ENCODE measurements at places on chromosomes 4 and X.

GRCh38 chrX:140918398-140919038 lies 83.9 kb upstream of the SPANXB1 start:
- no peak for DNase-seq

- DNase-seq = no peak
These were observed 33.2 kb downstream of the C4orf33 start for GRCh38 chr4:129129143-129129542.

- no peak for DNase-seq
These were observed 86.3 kb upstream of the GABRA3 start for GRCh38 chrX:152537373-152537772.

- DNase-seq = no peak
These were observed 79.1 kb upstream of the TFDP3 start for GRCh38 chrX:133297284-133297683.

DNA sequence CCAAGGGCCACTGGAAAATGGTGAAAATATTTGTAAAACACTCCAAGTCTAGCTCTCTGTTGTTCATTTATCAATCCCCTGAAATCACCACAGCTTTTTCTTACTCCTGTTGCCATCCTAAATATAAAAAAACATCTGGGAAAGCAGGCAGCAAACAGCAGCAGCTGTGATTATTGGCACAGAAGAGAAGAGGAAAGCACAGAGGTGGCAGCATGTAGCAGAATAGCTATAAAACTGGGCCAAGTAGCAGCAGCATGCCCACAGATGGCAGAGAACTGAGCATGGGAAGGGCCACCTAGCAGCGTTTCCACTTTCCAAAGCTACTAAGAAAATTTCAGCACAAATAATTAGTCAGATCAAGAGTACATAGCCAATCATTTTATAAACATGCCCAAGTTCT lies 307.2 kb downstream of the SLC7A11 start:
- DNase-seq = no peak

DNA sequence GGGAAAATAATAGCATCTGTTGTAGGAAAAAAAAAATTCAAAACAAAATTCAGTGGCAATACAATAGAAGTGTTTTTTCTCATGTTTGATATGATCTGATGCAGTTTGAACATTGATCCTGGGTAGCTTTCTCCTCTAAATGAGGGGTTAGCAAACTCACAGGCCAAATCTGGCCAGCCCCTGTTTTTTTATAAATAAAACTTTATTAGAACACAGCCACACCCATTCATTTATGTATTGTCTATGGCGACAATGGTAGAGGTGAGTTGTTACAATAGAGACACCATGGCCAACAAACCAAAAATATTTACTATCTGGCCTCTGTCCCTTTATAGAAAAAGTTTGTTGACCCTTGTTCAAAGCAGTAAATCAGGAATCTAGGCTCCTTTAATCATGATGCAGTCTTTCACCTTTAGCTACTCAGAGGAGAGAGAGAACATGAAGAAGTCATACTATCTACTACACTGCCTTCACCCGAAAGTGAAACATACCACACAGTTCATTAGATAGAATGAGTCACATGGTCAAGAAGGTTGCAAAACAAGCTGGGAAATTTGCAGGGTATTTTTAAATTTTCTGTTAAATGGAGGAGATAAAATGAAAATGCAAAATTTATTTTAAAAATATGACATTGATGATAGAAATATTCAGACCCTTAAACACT lies 186.6 kb upstream of the MAOA start:
- no peak for DNase-seq

DNA sequence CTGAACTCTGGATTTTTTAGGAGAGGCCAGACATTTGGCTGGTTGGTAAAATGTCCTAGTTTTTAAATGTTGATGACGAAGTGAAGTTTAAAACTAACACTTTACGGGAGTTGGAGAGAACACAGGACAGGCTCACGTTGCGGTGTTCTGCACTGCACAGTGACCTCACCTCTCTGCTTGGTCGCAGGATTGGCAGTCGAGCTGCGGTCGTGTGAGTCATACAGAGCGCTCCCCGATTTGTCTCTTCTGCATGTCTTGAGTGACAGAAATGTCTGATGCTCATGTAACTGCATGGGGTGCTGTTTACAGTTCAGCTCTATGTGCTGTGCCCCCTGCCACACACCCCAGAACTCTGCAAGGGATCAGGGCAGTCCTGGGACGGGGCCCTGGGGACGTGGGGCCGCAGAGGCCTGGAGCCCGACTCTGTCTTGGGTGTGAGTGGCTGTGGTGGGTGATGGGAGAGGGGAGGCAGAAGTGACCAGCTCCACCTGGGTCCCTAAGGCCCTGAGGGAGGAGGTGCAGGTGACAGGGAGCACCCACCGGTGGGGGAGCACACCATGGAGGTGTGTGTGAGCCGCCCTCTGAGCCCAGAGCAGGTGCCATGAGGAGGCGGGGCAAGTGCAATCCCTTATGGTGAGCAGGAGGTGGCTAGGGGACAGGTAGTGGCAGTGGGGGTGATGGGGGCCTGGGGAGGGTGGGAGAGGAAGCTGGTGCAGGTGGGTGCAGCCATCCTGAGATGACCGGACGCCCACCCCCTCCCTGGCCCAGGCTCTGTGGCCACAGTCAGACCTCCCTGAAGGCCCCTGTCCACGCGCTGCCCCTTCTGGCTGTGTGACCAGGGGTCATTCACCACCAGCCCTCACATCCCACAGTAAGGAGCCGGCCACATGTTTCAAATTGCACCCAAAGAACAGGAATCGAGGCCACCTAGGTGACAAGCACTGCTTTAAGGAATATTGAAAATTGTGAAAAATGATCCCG lies 77.9 kb upstream of the ADRA2C start:
- peak; percentile 57 for DNase-seq

GRCh38 chr4:112523008-112523721 lies 7.2 kb upstream of the NEUROG2 start:
- peak; percentile 50 for DNase-seq

DNA sequence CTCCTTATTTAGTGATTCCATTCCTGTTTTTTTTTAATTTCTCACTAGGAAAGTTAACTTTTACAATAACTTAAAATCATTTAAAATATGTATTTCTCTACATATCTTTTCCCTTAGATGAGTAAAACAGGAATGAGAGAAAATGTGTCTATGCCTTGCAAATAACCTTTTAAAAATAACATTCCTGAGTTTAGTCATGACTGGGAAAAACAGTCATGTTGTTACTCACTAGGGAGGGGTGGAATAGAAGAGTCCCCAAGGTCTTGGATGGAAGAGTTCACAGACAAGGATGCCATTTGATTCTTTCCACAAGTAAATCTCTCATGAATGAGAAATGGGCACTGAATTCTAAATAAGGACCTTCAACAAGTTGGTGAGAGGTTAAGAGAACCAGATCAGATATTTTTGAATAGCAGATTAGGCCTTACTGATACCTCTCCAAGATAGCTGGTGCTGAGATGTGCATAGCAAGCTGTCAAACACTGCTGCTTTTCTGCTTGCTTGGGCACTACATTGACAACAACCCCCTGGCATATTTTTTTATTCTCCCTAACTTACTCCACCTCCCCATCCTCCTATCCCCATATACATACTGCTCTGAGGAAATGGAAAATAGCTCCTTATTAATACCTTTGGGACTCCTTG lies 25.1 kb downstream of the UGDH start:
- no peak for DNase-seq

DNA sequence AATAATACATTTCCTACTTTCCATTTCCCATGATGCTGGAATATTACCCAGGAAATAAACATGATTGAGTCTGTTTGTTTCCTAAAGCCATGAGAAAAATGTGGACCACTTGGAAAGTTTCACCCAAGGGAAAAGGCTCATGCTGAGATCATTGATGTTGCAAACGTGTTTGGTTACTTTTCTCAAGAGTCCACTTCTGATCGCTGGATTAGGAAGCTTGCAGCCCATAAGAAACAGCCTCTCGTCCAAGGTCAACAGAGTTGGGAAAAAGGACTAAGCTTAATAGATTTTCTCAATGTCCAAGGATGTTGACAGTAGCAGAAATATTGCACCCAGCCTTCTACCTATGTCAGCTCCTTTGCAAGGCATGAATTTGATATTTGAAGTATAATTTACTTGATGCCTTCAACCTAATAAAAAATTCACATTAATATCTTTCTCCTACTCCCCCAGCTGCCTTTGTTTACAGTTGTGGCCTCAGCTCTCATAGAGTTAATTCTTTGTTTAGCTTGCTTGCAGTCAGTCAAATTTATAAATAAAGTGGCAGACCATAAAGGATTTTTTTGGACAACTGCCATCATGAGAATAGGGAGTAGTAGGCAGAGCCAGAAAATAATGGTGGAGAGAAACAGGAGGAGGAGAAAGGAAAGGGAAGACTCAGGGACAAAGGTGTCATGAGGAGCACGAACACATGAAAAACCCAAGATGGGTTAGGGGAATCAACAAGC lies 65.6 kb upstream of the BLTP1 start:
- DNase-seq = no peak

- no peak for DNase-seq
These were observed 130.2 kb downstream of the ENOX2 start for GRCh38 chrX:130772776-130773143.

GRCh38 chrX:110133735-110134370 lies 130.9 kb downstream of the TMEM164 start:
- DNase-seq = no peak

- DNase-seq = no peak
These were observed 56.1 kb downstream of the INTS12 start for GRCh38 chr4:105652286-105652888.

DNA sequence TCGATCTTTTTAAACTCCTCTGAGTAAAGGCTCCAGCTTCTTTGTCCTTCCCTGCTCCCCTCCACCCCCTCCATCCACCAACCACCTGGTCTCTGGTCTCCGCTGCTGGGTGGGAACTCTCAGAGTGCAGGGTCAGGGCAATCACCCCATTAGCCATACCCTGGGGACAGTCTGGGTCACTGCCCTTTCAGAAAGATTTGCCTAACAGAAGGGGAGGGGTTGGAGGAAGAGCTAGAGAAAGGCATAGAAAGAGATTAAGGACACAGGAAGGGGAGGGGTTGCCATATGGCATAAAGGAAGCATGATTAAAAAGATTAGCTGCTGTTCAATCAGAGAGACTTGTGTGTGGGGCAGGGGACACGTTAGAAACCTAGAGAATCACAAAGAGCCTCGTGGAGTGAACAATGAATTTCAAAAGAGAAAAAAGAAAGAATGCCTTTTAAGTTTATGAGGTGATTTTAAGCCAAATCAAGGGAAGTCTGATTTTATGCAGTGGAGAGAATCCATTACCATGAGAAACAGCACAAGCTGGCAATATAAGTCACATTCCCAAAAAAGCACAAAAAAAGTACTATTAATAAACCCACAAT lies 115.5 kb upstream of the ACSL4 start:
- no peak for DNase-seq

DNA sequence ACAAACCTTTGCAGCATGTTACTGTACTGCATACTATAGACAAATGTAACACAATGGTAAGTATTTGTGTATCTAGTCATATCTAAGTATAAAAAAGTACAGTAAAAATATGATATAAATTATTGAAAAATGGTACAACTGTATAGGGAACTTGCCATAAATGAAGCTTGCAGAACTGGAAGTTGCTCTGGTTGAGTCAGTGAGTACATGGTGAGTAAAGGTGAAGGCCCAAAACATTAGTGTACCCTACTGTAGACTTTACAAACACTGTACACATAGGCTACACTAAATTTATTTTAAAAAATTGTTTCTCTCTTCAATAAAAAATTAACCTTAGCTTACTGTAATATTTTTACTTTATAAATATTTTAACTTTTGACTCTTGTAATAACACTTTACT lies 25.8 kb downstream of the SPIN3 start:
- no peak for DNase-seq

DNA sequence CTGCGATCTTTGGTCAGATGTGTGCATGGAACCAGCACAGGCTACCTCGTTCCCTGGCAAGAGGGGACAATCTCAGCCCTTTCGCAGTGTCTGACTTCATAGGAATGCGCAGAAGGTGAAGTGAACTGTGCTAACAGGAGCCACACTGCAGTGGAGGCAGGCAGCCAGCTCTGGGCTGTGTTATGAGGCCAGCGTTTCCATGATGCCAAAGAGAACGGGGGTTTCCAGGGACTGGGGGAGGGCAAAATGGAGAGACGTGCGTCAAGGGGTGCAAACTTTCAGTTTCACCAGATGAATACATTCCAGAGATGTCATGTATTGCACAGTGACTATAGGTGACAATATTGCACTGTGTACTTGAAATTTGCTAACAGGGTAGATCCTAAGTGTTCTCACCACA lies 30.4 kb downstream of the CLDN34 start:
- no peak for DNase-seq

GRCh38 chr4:56757821-56758411 lies 63.6 kb downstream of the SPINK2 start:
- peak; percentile 82 for DNase-seq

DNA sequence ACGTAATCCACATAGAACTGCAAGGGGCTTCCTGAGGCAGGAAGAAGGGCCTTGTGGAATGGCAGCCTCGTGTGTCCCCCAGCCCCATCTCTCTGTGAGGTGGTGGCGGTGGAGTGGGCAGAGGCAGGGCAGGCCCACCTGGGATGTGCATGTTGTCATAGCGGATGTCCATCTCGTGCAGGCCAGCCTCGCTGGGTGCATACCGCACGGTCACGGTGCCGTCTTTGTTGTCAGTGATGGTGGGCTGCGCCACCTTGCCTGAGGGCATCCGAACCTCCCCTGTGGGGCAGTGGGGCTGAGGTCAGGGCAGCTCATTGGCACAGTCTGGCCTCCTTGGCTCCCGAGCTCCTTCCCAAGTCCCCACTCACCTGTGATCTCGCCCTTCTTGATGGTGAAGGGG lies 20.4 kb downstream of the FLNA start:
- no peak for DNase-seq

GRCh38 chr4:75658876-75659275 lies 14.3 kb downstream of the G3BP2 start:
- DNase-seq = peak; percentile 10

- no peak for DNase-seq
These were observed 222.6 kb upstream of the PPARGC1A start for GRCh38 chr4:24112466-24112865.

DNA sequence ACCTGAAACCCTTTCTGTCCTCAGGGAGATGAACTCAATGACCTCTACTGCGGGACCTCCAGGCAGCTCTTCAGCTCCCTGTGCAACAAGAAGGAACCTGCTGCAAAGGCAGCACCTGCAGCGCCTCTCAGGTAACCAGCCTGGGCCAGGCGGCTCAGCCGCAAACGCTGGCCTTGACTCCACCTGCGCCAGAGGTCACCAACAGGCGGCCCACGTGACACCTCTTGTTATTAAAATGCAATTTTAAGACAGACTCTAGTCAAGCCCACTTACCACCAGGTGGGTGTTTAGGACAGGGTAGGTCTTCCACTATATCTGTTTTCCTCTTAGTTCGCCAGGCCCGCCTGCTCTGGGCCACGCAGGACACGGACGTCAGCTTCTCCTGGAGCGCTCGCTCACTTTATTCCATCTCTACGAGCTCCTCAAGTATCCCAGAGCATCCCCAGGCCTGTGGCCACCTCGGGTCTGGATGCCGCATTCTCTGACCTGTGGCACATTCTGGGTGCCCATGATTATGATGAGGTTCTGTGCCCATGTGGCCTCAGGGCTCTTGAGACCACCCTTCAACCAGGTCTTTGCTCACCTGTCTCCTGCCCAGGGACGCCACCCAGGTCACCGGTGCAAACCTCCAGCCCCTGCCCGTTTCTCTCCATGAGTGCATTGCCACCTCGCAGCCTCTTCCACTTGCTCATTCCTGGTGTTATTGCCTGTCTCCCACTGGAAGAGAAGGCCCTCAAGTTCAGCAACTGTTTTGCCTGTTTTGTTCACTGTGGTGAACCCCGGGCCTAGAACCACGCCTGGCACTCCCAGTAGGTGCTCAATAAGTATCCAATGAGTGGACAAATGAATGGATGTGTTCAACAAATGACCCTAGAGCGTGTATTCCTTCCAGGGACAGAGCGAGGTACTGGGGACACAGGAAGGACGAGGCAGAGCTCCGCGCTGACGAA lies 32.8 kb upstream of the JAKMIP1 start:
- DNase-seq = no peak
